ENCODE measurements at places on chromosomes 11 and 22.

- no peak for DNase-seq
These were observed 16.4 kb upstream of the CACNA1I start for GRCh38 chr22:39554151-39554550.

DNA sequence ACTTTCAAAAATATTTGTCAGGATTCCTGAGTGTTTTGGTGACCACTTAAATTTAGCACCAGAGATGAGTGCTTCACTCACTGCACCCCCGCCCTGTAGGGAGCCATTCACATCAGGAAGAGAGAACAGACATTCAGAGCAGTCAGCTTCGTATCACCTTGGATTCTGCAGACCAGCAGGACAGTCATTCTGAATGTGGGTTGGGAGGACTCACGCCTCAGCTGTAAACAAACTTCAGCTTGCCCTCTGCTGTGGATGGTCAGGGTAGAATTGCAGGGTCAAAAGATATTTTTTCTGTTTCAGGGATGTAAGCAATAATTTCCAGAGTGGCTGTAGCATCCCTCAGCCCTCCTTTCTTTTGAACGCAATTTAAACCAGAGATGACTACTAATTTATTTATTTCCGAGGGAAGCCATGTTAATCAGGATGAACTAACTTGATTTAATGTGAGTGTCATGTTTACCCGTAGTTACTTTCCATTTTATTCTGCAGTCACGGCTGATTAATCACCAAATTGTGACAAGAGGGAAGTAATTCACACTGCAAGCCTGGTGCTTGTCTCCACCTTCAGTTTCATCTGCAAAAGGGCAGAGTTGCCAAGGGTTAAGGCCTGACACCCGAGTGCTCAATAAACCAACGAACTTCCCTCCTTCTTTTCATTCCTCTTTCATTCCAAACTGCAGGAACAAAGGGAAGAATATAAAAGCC is 174.2 kb upstream of the DDI1 start:
- DNase-seq, result no peak

GRCh38 chr22:19565382-19566278 is 41.4 kb upstream of the CLDN5 start:
- no peak for DNase-seq

DNA sequence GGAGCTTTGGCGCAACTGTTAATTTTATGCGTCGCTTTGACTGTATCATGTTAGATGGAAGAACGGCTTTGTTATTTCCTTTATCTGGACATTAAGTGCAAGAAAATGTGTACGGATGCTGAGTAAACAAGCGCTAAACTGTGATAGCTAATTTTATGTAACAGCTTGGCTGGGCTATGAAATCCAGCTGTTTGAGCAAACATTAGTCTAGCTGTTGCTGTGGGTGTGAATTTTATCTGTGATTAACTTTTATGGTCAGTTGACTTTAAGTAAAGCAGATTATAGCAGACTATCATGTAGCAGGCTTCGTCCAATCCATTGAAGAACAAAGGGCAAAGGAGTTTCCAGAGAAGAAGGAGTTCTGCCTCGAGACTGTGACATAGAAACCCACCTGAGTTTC is 14.0 kb downstream of the OR8A1 start:
- no peak for DNase-seq

GRCh38 chr11:77019976-77020595 is 14.1 kb upstream of the B3GNT6 start:
- DNase-seq, result no peak

- no peak for DNase-seq
These were observed 57.5 kb upstream of the RBFOX2 start for GRCh38 chr22:36086170-36086490.

GRCh38 chr11:68855205-68855981 is 13.7 kb upstream of the CPT1A start:
- DNase-seq, result peak; percentile 36

DNA sequence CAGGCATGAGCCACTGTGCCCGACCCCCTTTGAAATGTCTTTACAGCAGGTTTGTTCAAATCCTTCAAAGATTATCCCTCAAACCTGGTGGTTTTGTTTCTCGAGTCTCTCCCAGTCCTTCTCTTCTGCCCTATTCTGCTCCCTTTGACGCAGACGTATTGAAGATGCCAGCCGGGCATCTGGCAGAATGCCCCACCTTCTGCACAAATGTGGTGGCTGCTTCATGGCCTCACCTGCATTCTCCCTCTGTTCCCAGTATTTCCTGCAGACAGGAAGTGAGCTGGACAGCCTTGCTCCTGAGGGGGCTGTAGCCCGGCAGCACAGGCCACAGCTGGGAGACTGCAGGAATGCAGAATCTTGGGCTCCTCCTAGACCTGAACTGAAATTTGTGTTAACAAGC is 4.8 kb upstream of the NAP1L4 start:
- DNase-seq, result no peak

DNA sequence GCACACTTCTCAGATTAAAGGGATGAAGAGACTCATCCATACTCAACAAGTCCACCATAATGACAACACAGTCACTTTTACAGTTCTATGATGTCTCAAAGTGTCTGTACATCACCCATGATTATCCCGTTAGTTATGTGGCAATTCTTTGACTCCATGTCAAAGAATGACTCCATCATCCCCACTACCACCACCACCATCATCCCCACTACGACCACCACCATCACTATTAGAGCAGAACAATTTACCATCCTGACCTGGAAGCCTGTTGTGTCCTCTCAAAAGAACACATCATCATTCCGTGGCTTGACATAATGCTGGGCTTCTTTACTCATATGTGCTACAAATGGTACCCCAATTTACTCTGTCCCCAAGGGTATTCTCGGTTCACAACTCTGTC is 13.7 kb downstream of the PRR5L start:
- no peak for DNase-seq

DNA sequence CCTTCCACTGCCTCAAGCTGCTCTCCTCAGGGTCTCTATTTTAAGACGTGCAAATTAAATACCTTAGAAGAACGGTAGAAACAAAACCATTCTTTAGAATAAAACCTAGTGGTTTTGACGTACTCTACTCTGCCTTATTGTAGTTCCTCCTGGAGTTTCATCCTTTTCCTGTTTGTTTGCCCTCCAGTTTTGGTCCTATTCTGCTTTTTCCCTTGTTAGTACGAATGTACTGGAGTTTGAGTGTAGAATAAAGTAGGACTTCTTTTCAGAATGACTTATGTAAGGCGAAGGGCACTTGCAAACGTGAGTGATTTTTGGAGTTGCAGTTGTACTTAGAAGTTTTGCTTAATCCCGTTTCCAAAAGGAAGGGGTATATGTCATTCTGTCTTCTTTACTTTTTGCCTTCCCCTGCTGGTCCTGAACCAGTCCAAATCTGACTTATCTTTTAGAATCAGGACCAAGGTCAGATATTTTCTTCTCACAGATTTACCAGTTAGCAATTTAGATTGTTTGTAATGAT is 1.4 kb downstream of the SIK2 start:
- DNase-seq, result no peak

DNA sequence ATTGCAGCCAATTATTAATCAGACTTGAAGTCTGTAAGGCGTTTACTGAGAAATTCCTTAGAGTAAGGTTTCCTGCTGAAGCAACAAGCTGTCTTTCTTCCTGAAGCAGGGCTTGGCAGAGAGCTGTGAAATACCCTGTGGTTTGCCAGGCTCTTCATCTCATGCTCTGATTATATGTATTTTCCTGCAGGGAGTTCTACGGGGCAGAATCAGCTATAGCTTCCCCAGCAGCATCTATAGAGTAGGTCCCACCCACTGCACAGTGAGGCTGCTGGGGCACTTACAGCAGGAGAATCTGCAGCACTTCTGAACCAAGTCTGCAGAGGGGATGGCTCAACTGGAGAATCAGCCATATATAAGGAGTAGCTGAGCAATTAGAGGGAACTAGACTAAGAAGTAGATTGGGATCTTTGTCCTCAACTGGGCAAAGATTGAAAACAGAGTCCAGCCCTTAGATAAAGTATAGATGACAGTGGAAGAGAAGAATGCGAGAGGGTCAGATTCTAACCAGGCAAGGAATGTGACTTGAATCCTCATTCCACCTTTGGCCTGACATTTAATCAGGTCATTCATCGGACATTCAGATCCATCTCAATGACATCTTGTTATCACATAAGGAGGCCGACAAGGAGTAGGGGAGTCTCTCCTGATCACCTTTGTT is 37.6 kb downstream of the CNTF start:
- no peak for DNase-seq

Data from thyroid gland (tissue), 4 donors.